ENCODE measurements at places on chromosomes 5 and 9.

DNA sequence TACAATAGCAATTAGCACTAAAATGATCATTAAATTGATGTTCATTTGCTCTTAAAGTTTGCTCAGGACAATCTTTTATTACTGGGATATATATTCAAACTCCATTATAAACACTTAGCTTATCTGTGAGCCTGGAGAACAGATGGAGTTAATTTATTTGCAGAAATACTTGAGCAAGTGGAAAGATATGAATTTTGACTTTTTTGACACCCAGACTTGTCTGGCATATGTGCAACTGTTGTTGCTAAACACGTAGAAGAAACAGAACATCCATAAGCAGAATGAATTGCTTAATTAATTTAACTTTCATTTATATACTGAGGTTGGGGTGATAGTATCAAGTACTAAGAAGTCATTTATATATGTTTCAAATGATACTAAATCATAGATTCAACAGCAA is 820.7 kb upstream of the TYRP1 start:
- DNase-seq, result no peak

DNA sequence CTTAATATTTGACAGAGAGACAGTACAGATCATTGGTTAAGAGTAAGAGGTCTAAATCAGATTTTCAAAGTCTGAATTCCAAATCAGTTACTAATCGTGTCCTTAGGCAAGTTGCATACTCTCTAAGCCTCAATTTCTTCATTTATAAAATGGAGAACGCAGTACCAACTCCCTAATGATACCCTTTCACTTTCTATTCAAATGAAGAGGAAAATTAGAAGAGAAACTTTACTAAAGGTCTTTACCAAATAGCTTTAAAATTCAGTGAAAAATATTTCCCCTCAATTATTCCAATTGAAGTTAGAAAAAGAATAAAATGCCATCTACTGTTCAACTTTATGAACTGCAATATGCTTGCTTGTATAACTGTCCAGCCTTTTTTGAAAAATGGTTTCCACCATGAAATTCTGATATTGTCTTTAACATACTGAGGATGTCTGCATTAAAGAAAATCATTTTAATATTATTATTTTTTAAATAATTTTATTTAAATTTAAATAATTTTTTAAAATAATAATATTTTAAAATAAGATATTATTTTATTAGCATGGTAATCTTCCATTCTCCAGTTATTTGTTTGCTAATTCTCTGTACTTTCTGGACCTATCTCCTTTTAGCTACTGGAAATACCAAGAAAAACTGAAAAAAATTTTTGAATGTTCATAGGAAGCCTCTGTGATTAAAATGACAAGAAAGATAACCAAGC is 36.0 kb downstream of the POC5 start:
- peak; percentile 64 for DNase-seq

- DNase-seq, result peak; percentile 45
Measured at GRCh38 chr5:123705741-123706140, 193.8 kb downstream of the CSNK1G3 start.

DNA sequence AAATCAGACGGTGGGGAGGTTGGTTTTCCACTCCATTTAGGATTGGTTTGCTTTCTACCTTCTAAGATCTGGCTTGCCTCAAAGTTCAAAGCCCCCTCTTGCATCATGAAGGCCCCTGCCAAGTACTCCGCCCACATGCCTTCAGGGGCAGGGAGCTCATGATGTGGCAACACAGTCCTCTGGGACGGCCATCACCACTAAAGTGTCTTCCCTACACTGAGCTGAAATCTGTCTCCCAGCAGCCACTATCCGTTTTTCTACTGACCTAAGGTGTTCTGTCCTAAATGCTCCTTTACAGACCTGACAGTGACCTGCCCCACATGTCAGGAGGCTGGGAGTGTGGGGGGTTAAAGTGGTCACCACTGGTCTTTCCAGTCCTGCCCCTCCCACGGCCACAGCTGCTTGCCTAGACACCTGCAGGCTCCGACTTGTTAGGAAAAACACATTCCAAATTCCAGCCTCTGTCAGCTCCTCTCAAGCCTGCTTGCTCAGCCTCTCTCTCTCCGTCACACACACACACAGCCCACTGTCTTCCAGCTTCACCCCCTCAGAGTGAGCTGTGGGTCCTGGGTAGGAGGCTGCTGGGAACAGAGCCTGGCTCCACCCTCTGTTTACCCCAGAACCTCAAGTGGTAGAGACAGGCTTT is 44.9 kb downstream of the SHB start:
- DNase-seq, result peak; percentile 98

DNA sequence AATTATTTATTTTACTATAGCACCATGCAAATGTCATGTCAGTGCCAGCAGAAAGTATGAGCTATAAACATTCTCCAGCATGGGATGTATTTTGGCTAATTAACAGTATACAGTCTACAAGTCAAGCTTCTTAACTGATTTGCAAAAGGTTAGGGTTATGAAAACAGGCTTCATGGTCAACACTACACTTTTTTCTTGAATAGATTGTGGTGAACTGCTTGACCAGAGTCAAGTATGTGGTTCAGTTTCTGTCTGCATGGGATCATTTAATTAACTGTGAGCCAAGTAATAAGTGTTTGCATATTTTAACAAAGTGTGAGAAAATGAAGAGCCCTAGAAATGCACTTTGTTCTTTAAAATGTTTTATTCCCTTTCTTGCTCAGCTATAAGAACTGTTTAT is 14.5 kb upstream of the GNAQ start:
- DNase-seq, result no peak

- DNase-seq, result no peak
Measured at GRCh38 chr5:81749561-81750307, 1.2 kb downstream of the SSBP2 start.
